Anterior cingulate cortex (tissue), 58 donors: ENCODE measurements at places on chromosomes 2 and 18.

DNA sequence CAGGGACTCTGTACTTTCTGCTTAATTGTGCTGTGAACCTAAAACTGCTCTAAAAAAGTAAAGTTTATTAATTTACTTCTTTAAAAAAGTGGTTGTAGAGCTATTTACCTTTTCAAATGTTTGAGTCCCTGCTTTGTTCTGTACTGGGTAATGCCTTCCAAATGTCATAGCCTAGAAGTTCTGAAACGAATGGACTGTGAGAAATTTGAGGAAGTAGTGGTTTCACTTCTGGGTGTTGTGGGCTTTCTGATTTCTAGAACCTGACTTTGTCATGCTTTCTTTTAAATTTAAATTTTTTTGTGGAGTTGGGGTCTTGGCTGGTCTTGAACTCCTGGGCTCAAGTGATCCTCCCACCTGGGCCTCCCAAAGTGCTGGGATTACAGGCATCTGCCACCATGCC lies 44.6 kb downstream of the SMAD4 start:
- DNase-seq, result no peak

GRCh38 chr2:10252661-10253060 lies 50.0 kb upstream of the HPCAL1 start:
- no peak for DNase-seq

- DNase-seq, result no peak
These were observed 95.2 kb upstream of the SCG2 start for GRCh38 chr2:223697316-223697891.

DNA sequence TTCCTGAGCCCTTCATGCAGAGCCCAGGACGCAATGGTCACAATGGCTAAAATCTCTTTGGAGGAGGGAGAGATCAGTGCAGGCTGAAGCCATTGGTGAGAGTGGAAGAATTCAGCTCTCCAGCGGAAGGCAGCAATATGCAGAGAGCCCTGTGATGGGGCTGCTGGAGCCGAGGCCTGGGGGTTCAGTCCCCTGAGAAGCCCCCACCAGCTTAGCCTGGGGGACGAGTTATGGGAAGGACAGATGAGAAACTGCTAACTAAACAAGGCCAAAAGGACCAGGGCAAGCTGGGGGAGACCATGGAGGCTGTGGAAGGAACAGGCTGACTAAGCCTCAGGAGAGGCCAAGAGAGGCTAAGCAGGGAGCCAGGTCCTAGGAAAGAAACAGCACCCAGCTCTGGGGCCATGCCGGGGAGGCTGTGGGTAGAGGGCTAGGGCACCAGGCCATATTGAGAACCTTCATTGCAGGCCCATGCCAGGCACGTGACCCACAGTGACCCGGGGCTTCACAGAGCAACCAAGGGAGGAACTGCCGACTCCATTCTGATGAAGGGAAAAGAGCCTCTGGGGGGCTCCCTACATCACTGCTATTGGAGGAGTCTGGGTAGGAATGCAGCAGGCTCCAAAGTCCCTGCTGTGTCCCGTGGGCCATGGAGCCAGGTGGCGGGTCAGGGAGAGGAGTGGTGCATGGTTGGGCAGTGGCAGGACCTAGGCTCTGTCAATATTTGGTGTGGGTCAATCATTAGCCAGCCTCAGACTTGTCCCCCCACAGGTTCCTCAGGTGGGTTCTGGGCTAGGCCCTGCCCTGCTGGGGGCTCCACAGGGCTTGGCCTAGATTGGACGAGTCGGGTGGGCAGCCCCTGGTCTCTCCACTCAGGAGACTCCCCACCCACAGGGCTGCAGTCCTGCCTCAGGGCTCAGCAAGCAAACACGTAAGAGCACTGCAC lies 19.8 kb downstream of the PROC start:
- no peak for DNase-seq

DNA sequence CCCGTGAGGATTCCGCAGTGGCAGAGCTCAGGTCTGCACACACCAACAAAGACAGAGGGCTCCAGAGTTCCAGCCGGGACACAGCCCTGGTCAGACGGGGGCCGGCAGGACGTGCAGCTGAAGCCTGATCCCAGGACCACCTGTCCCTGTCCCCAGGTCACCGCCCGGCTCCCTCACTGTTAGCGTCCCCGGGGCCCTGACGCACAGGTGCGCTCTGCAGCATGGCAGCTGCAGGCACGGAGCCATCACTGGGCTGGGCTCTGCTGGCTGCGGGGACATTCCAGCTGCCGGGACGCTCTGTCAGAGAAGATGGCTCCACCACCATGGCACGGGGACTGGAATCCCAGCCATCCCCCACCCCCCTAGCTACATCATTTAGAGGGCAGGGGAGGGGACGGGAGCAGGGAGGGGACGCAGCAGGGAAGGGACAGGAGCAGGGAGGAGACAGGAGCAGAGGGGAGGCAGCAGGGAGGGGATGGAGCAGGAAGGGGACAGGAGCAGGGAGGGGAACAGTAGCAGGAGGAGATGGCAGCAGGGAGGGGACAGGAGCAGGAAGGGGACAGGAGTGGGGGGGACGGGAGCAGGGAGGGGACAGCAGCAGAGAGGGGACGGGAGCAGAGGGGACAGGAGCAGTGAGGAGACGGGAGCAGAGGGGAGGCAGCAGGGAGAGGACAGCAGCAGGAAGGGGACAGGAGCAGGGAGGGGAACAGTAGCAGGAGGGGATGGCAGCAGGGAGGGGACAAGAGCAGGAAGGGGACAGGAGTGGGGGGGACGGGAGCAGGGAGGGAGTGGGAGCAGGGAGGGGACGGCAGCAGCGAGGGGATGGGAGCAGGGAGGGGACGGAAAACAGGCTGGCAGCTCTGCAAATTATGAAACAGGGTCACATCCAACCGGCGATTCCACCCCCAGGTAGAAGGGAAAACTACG lies 39.8 kb downstream of the SLC66A2 start:
- DNase-seq, result no peak

- no peak for DNase-seq
These were observed 213.7 kb downstream of the TSN start for GRCh38 chr2:121969166-121969565.

DNA sequence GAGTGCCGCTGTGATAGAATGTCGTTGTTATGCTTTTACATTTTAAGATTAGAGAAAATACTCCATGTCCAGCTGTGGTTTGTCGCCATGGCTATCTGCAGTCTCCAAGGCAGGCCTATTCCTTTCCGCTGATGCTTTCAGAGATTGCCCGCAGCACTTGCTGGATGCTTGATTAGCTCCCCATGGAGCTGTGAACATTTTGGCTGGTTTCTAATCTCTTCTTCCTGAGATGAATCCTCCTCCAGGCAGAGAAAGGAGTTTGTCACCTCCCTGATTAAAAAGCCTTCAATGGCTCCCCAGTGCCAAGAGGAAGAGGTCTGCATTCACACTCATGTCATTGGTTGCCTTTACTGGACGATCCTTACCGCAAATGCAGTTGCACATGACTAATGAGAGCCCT lies 32.6 kb upstream of the LPIN1 start:
- no peak for DNase-seq

- no peak for DNase-seq
These were observed 470.8 kb downstream of the KCNJ3 start for GRCh38 chr2:155169317-155169716.

- DNase-seq, result no peak
These were observed 368.1 kb downstream of the RPRM start for GRCh38 chr2:153110486-153110885.

GRCh38 chr2:129479892-129480291 lies 499.6 kb upstream of the RAB6C start:
- no peak for DNase-seq

- no peak for DNase-seq
These were observed 566.8 kb downstream of the EPHA4 start for GRCh38 chr2:221005338-221005737.

DNA sequence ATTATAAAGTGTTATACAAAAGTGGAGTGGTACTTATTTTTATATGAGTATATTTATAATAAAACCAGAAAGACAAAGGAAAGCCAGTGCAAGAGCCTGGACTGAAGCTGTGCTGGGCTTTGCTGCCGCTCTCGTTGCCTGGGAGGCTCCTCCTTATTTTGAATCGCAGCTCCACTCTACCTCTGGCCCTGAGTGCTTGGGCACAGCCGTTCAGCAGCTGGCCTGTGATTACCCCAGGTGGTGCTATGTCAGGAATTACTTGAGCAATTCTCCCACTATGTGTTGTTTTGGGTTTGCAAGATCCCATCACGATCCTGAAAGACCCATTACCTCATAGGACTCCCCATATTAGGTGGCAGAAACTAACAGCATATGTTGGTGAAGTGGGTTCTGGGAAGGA lies 53.0 kb upstream of the LCLAT1 start:
- no peak for DNase-seq

DNA sequence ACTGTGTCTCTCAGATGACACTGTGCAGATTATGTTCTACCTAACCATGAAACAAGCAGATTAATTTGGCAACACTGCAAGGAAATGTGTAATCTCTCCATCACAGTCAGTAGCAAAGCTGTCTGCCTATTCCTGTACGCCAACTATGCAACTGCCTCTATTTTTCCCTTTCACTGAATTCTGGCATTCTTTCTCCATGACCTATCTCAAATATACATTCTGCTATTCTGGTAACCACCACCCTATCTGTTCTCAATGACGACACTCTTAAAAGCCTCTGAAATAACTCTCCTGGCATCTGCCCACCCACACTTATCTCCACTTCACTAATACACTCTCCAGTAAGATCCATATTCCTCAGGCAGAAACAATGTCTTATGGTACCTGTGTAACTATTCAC lies 78.7 kb downstream of the ABCA12 start:
- DNase-seq, result no peak

- no peak for DNase-seq
These were observed 63.2 kb upstream of the SPAG16 start for GRCh38 chr2:213220967-213221603.

GRCh38 chr2:48984922-48985321 lies 169.4 kb downstream of the FSHR start:
- DNase-seq, result no peak

- no peak for DNase-seq
These were observed 89.8 kb upstream of the NFATC1 start for GRCh38 chr18:79305911-79306310.

DNA sequence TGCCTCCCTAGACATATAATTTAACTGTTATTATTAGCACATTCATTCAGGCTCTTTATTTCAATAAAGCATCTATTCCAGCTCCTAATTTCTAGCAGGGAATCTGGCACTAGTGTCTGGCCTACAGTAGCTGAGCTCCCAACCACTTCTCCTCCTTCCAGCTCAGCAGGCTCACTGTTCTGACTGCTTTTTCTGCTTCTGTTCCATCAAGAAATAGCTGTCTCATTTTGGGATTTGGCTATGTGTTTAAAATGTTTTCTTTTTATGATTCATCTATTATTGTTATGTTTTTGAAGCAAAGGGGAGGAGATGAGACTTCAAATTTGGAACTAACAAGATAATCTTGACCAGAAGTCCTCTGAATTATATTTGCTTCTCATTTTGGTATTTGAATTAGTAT lies 172.7 kb upstream of the SMAD7 start:
- DNase-seq, result no peak

DNA sequence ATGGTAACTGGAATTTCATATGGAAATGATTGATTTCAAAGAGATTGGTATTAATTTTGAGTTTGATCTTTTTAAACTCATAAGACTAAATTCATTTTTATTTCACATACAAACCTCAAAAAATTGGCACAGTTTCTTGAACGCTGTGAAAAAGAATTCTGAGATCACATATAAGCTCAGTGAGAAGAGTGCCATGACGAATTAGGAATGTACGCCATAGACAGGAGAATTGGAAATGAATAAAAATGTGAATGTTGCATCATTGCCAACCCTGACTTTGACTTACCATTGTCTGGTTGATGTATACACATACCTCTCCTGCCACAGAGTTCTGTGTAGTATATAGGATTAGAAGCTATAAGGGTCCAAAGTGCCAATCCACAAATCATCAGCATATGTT lies 290.4 kb upstream of the ZC3H15 start:
- no peak for DNase-seq

GRCh38 chr2:160309585-160309984 lies 109.5 kb upstream of the ITGB6 start:
- DNase-seq, result no peak

DNA sequence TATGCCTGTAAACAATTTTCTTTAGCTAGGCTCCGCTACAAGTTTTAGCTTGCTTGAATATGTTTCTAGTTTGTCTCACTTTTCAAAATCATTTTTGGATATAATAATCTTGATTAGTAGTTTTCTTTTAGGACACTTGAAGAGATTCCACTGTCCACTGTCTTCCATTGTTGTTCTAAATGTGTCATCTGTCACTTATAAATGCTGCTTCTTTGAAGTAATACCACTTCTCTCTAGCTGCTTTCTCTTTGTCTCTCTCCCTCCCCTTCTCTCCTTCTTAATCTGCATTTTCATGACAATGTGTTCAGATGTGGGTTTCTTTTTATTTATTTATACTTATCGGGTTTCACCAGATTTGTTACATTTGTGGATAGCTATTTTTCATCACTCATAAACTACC lies 73.7 kb upstream of the DPP10 start:
- no peak for DNase-seq

GRCh38 chr2:235160281-235160810 lies 208.5 kb downstream of the SH3BP4 start:
- DNase-seq, result no peak

DNA sequence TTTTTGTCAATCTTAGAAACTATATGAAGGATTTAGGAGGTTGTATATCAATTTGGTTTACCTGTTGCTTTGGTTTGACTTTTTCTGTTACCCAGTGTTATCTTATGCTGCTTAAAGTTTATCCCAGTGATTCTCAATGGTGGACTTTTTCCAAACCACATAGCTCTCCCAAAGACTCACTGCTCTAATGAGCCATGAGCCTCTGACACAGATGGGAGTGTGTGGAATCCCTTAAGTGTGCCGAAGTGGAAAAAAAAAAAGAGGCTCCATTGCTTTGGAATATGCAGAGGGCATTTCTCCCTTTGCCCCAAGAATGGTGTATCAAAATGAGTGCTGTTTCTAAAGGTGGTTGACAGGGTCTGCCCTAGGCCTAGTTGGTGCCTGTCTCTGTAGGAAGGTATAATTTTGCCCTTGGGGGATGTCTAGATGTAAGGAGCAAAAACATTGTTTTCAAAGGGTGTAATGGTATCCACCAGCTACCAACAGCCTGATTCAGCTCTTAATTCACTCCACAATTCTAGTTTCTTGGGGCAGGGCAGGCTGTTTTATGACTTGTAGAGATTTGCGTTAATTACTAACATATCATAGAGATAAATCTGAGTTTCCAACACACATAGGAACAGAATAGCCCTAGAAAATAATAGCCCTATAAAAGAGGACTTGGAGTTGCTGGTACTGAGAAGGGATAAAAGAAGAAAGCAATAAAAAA lies 64.3 kb upstream of the CYP26B1 start:
- no peak for DNase-seq

DNA sequence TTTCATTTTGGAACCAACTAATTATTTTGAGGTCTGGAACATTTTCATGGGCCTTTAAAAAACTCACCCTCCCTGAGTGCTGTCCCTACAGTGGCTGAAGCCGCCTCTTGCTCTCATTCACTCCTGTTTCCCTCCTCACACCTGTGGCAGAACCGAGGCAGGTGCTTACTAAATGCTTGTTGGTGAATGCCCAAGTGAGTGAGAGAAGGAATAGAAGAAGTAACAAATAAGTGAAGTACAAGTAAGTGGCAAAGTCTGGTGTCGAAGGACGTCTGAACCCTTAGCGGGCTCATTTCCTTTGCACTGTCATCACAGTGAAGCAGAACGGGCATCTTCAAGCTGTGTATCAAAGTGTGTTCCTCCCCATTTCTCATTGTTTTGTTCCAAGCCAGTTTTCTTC lies 135.2 kb downstream of the RHBDD1 start:
- DNase-seq, result no peak
